ENCODE measurements at places on chromosomes 1 and 21.

DNA sequence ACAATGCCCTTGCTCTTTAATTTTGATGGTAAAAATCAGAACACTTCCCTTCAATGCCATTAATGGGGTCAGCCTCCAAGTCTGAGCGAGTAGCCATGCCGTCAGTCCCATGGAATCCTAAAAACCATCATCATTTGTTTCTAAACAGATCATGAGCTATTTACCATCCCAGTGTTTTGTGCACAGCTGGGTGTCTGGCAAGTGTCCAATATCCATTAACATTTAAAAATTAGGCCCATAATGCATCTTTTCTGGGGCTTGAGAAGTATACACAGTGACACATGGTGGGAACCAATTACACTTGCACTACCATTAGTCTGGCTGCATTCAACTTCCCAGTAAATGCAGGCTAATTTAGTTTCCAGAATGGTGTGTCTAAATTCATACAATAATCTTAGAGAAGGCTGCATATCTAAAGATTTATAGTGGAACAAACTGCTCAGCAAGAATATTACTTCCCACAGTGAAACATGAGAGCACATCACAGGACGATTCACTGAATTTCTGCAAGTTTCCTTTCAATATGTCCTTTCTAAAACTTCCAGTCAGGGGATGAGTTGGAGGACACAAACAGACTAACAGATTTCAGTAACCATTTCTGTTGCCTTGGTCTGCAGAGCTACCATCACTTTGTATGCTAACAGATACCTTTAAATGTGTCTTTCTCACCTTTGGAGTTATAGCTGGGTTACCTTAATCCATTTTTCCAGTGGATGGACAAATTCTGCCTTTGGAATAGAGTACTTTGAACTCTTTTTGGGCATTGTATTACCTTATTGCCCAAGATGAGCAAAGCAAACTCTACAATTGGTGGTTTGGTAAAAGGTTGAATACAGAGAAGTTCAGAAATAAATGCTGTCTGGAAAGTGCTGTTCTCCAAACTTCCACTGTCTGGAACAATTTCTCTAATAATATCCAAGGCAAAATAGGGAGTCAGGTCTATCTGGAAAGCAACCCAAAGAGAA is 258.0 kb downstream of the PTBP2 start:
- DNase-seq: no peak

GRCh38 chr21:46295996-46296752 is 10.0 kb downstream of the YBEY start:
- no peak for DNase-seq

GRCh38 chr1:87786861-87787545 is 458.3 kb downstream of the LMO4 start:
- no peak for DNase-seq

- no peak for DNase-seq
Observed at GRCh38 chr1:245489838-245490237, 335.1 kb downstream of the KIF26B start.

GRCh38 chr1:12178511-12178910 is 11.7 kb downstream of the TNFRSF1B start:
- no peak for DNase-seq

GRCh38 chr1:17060306-17060749 is 6.5 kb upstream of the SDHB start:
- no peak for DNase-seq

DNA sequence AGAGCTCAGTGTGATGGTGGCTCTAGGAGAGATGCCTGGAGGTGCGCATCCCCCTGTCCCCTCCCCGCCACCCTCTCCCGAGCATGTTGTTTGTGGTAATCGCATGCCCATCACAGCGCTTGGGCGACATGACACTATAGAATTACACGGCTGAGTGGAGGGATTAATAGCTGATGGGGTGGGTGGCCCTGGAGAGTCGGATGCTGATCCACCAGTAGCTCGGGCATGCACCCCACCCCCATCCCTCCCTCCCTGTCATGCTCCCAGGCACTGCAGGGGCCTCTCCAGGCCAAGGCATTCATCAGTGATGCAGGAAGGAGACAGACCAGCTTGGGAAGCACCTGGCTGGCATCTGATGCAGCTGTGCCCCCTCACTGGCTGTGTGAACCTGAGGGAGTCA is 159.0 kb upstream of the IGSF21 start:
- DNase-seq: peak; percentile 83

DNA sequence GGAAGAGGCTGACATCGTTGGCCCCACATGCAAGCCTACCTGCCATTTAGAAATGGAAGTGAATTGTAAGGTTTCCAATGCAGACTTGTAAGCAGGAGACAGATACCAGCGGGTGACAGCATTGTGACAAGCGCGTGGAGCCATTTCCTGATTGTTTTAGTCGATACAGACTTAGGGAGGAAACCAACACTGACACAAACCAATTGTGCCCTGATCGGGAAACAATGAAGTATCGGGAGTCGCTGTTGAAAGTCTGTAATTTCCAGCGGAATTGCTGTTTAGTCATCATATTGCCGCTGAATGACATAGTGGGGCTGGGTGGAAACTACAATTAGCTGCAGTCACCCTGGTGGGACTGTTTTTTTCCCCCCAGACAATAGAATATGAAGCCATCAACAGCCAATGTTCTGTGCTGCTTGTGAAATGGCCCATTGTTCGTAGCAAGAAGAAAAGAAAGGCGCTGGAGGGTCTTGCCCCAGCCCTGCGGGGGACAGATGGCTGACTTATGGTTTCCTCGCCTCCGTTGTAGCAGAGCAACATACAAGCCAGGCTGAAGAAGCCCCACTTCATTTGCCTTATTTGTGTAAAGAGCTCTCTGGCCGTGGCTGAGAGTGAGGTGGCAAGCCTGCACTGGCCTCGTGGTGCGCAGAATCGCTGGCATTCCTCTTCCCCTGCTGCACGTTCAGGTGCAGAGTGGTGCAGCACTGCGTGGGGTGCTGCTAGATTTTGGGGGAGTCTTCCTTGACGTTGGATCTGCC is 462.7 kb downstream of the CAMTA1 start:
- no peak for DNase-seq

GRCh38 chr1:163068716-163069115 is 445 bp upstream of the RGS4 start:
- no peak for DNase-seq

- DNase-seq: no peak
Observed at GRCh38 chr1:178055779-178056471, 38.0 kb upstream of the RASAL2 start.

DNA sequence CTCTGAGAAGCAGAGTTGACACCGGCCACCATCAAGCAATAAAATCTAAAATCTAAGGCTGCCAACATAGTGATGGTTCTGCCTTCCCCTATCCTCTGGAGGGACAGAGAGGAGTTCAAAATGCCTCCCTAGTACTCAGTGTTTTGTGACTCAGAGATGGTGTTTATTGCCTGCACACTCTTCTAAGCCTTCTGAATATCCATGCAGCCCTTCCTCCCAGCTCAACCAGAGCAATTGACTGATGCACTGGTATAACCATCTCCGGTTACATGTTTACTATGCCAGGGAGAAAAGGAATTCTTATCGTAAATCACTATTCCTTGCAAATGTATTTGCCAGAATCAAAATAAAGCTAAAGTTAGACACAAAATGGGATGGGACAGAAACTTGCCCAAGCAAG is 132.9 kb upstream of the RAB4A start:
- DNase-seq: no peak

DNA sequence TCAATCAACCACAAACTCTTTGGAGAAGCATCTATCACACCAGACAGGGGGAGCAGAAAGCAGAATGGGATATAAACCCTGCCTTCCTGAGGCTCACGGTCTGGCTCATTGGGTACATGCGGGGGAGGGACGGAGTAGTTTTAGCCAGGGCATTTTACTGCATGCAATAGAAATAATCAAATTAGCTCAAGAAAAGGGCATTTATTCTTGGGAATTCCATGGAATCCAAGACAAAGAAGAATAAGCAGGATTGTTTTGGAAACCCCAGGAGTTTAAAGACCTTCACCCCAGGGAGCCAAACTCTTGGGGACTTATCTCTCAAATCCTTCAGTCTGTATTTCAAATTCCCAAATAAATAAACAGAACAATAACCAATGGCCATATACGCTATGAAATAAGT is 5.2 kb upstream of the KAZN start:
- no peak for DNase-seq

DNA sequence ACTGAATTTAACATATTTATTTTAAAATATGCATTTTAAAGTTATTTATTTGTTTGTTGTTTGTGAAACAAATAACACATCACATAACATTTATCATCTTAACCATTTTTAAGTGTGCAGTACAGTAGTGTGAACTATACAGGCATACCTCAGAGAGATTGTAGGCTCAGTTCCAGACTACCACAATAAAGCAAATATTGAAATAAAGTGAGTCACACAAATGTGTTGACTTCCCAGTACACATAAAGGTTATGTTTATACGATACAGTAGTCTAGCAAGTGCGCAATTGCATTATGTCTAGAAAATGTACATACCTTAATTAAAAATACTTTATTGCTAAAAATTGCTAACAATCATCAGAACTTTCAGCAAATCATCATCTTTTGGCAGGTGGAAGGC is 739.4 kb upstream of the ADGRL4 start:
- no peak for DNase-seq

- no peak for DNase-seq
Observed at GRCh38 chr1:246591958-246592357, 25.7 kb downstream of the CNST start.

DNA sequence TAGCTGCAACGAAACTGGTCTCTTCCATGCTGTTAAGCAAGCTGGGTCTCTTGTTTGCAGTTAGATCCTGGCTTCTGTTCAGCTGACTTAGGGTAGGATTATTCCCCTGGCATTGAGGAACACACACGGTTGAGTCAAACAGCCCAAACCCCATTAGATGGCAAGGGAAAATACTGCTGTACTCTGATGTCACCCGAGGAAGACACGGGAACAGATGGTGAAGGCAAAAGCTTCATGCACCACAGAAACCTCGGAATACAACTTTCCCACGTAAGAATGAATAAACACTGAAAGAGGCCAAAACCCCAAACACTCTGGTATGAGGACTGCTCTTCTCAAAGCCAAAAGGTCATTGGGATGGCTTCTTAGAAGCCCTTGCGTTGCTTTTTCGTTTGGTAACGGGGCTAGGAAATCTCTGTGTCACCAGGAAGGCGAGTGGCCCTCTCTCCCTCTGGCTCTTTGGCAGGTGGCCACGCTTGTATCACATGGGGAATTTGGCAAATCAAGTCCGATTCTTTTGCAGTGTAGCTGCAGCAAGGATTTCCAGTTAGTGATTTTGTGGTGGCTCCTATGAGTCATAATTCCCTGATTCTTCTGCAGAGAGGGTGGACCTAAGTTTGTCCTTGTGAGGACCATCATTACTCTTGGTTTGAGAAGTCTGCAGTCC is 16.7 kb upstream of the LYST start:
- DNase-seq: no peak
